WTC11 (cell line): ENCODE measurements at places on chromosomes 12 and 14.

- no peak for DNase-seq
Measured at GRCh38 chr12:131383291-131383690, 327.6 kb upstream of the SFSWAP start.

DNA sequence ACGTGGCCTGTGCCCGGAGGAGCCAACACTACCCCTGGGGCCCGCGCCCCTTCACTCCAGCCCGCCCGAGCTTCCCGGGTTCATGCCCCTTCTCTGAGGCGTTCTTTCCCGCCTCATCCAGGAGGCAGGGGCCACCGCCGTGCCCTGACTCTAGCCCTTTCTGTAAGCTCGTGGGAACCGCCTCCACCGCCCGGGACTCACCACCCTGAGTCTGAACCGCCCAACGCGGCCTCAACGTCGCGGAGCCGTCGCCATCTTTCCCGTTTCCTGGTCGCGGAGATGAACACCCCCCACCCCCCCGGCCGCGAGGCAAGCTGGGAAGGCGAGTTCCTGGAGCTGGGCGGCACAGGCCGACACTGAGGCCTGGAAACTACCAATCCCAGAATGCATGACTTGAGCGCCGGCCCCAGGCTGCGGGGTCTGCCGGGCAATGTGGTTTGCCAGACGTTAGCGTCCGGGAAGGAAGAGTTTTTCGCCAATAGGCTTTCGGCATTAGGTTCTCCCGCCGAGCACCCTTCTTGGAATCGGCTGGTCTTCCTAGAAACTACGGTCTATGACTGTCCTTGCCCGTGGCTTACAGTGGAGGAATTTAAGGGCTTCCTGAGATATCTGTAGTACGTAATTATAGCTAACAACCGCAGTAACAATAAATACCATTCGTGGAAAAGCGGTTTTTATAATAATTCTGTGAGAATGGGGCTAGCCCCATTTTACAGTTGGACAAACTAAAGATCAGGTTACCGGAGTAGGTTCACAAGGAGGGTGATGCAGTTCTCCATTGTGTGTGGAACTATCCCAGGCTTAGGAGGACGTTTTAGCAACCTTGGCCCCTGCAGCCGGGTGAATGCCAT lies at the start of gene DDX23:
Gene DDX23, minus strand, starts transcription at position 281 of the 851 bp plus-strand sequence. CDS start 6,381 bp downstream, outside the sequence.
- peak; percentile 93 for DNase-seq

DNA sequence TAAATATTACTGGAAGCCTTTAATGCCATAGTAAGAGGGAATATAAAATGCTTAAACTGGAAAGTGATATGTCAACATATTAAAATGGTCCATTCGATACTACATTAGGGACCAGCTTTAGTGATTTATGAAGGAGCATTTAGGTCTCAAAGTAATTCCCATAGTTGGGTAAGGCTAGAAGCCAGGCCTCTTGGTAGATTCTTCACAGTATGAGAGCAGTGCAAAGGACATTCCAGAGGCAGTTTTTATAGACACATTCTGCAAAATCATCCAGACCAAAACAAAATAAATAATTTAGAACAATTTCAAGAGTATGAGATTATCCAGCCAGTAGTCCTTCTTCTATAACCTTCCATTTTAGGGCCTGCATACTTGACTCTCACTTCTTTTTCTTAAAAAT lies 142.6 kb upstream of the PDZRN4 start:
- DNase-seq, result no peak

DNA sequence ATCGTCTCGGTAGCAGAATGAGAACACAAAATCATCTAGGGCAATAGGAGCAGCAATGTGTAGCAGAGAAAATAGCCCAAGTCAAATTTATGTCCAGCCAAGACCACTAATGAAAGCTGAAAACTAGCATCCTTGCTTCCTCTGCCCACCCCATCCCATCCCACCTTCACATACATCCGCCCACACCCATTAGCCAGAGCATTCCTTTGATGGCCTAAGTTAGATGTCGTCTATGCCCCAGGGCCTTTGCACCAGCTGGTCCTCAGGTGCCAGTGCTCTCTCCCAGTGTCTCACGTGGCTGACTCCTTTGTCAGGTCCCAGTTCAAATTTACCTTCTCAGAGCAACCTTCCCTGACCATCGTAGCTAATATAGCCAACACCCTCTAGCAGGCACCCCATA lies 17.8 kb upstream of the PPP2R5C start:
- DNase-seq, result no peak

DNA sequence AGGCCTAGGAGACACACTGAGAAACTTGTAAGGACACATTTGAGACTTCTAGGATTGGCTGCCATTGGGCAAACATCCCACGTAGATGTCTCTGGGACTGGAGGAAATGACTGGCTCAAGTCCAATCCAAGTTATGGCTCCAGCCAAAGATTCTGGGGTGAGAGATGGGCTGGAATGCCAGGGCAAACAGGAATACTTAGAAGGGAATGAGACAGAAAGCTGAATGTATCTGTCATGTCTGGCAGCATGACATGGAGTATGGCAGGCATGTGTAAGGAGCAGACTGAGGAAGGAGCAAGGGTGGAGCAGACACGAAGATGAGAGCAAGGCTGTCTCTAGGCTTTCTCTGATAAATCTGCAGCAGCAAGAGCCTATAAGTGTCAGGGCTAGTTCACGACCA lies 209.2 kb downstream of the PHLDA1 start:
- DNase-seq, result no peak

DNA sequence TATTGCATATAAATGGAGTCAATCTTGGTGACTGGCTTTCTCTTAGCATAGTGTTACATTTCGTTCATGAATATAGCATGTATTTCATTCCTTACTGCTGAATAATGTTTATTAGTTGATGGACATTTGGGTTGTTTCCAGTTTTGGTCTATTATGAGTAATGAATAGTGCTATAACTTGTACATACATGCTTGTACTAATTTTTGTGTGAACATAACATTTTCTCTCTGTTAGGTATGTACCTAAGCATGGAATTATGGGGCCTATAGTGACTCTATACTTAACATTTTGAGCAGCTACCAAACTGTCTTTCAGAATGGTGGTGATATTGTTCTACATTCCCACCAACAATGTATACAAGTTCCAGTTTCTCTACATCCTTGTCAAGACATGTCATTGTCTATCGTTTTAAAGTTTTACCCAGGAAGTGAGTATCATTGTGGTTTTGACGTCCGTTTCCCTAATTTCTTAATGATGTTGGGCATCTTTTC lies 23.1 kb downstream of the ATP2A2 start:
- DNase-seq, result no peak

- no peak for DNase-seq
Measured at GRCh38 chr12:48194799-48195201, 8.3 kb downstream of the OR10AD1 start.

DNA sequence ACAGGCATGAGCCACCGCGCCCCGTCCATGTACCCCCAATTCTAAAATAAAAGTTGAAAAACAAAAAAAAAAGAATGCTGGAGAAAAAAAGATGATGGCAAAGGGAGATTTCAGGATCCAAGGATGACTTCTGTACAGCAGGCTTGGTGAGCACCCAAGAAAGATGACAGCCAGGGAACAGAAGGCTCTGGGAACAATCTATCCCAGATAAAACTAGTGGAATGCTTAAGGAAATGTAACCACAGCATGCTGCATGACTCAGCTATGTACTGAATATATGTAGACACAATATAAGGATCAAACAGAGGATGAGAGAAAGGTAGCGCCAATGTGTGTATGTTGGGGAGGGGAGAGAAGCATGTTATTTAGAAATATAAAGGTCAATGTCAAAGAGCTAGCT lies 123.7 kb upstream of the TMTC1 start:
- DNase-seq, result no peak

- DNase-seq, result peak; percentile 41
Measured at GRCh38 chr12:131928080-131928710, 881 bp upstream of the PUS1 start.

DNA sequence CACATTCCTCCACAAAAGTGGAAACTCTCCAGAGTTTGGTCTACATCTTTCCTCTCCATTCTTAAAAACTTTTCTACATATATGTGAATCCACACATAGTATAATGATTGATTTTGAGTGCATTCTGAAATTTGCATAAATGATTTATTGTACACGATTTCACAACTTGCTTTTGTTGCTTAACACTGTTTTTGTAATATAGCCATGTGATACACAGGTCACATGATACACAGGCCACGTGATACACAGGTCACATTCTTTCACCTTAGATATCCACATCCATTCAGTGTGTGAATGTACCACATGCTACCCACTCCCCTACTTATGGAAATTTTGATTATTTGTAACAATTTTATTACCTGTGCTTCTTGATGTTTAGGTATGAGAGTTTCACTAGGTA lies 319.1 kb downstream of the ZFP36L1 start:
- no peak for DNase-seq

- no peak for DNase-seq
Measured at GRCh38 chr12:45668641-45669040, 60.9 kb upstream of the ARID2 start.

- DNase-seq, result no peak
Measured at GRCh38 chr12:100799770-100800169, 5.2 kb downstream of the ANO4 start.
